ENCODE measurements at places on chromosomes 3 and 15.

DNA sequence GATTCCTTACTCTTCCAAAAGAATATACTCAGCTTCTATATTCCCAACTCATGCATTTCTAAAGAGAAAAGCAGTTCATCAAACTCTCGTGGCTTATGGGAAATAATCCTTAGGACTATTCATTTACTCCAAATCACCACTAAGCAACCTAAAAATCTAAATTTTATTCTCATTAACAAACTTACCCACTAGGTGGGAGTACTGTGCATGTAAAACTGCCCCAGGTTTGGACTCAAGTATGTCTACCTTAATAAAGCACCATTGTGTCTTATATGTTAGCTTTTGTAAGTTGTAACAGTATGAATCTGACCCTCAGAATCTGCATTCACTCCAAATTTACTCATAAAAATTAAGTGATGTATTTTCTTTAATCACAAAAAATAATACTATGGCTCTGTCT, 25.3 kb downstream of the RAD18 start:
- no peak for DNase-seq

DNA sequence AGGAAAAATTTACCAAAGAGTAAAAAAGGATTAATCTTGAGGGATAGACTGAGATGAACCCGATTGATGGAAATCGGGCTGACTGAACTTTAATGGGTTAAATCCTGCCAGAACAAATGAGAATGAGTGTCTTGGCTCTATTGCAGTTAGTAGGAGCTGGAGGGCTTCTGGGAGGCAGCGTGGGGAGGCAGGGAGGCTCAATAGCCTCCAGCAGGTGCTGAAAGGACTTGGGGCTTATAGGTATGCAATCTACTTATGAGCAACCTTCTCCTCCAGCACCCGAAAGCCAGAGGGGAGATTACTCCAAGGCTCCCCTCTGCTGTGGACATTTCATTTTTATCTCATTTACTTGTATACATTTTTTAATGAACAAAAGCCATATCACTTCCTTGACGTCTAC, 1.0 kb upstream of the CRYBG3 start:
- DNase-seq: no peak

GRCh38 chr3:41711651-41712050, 250.3 kb downstream of the ULK4 start:
- no peak for DNase-seq

GRCh38 chr3:66083784-66084213, 45.1 kb upstream of the MAGI1 start:
- no peak for DNase-seq

- no peak for DNase-seq
Measured at GRCh38 chr3:170910542-170910941, 2.1 kb upstream of the EIF5A2 start.

DNA sequence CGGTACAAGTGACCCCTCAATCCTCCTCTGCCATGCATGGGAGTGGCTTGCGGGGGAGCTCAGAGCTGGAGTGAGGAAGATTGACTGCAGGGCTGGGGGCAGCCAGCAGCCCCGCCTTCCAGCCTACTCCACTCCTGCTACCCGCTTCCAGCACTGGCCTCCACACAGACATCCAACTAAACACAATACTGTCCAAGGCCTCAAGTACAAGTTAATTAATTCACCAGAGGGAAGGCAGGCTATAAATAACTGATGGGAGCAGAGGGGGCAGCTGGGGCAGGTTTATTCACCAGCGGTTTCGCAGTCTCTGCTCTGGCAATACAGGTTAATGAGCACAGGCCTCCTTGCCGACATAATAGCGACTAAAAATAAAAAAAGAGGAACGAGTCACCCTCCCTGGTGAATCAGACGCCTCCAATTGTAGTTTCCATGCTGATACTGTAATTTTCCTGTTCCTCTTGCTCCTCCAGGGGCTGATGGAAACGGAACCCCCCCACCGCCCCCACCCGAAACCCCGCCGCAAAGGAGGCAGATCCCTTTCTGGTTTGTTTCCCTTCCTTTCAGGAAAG, 166.4 kb upstream of the TLE3 start:
- DNase-seq: no peak

GRCh38 chr3:113454057-113454456, 12.8 kb upstream of the CFAP44 start:
- no peak for DNase-seq

GRCh38 chr3:170751899-170752293, 118.1 kb downstream of the RPL22L1 start:
- no peak for DNase-seq

GRCh38 chr3:51646091-51646490, 25.0 kb upstream of the TEX264 start:
- no peak for DNase-seq

GRCh38 chr3:26118165-26118564, 328.3 kb downstream of the OXSM start:
- no peak for DNase-seq

DNA sequence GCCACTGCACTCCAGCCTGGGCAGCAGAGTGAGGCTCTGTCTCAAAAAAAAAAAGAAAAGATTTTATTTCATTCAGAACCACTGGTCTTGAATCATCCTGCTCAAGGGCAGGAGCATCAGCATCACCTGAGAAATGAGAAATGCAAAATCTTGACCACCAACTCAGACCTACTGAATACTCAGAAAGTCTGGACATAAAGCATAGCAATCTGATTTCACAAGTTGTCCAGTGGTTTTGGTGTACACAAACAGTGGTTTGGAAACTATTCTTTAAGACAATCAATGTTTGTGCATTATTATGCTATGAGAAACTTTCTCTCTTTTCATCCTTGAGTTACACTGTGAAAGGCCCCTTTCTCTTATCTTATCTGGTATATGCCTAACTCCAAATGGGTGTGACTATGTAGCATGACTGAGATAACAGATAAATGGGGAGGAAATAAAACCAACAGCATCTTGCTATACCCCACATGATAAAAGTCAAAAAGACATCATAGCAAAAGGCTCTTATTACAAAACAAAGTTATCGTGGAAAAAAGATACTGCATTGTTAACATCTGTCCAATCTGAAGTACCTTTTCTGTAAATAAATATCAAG, 174.2 kb upstream of the STT3B start:
- DNase-seq: no peak

- no peak for DNase-seq
Measured at GRCh38 chr3:83946554-83946953, 1012.2 kb upstream of the CADM2 start.

DNA sequence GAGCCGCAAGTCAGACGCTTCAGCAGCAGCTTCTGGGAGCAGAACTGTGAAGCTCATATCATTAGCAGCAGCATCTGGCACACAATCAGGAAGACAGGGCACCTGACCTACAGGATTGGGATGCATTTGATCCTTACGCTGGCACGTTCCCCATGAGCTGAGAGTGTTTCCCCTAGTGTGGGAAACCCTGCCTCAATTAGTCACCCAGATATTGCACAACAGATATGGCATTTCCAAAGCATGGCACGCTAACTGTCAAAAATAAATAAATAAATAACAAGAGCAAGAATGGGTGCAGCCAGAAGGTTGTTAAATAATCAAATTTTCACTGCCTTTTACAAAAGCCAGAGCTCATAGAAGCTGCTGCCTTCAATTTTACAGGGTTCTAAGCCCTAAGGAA, 189.6 kb upstream of the THBS1 start:
- no peak for DNase-seq

All from activated effector memory CD4-positive, alpha-beta T cell treated with anti-CD3 and anti-CD28 coated beads, Interleukin-2, amount 50 U/mL, for 16 hours (primary cell).